ENCODE measurements at places on chromosomes 11 and 22. TPM values are rescaled to one million over a fixed set of nuclear protein-coding genes. Genes with fewer than 3 reads are reported as not detected.

The UPK3A gene
- polyA plus RNA-seq, result not detected

DNA sequence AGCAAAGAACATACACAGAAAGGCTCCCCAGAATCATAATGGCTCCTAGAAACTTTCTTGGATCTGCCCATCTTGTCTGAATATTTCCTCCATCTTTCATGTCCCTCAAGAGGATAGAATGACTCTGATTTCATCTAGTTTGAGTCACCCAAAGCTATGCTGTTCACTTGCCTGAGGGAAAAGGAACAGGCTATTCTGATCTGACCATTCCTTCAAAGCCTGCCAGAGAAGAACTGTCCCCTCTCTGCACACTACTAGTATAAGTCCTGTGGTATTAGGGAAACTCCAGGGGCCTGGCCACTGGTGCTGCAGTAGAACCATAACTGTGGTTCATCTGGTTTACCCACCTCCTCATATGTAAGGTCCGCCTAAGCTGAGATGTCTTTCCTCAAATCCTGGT is 2.4 kb upstream of the PATE1 start:
- H3K27ac ChIP-seq, result no peak overlapping the region
- H3K27me3 ChIP-seq, result peaks cover 11% of the 10 kb centered on the region
- no peak overlapping the region for H3K4me3 ChIP-seq
- DNase-seq, result no peak
- no peaks in the 10 kb centered on the region for H3K4me1 ChIP-seq

GRCh38 chr11:33874433-33874832 is 17.4 kb downstream of the LMO2 start:
- peaks cover 7% of the 10 kb centered on the region for H3K4me1 ChIP-seq
- H3K4me3 ChIP-seq, result no peak overlapping the region
- H3K36me3 ChIP-seq, result no peaks in the 10 kb centered on the region
- no peak overlapping the region for H3K27ac ChIP-seq
- peaks cover 55% of the 10 kb centered on the region for H3K27me3 ChIP-seq

DNA sequence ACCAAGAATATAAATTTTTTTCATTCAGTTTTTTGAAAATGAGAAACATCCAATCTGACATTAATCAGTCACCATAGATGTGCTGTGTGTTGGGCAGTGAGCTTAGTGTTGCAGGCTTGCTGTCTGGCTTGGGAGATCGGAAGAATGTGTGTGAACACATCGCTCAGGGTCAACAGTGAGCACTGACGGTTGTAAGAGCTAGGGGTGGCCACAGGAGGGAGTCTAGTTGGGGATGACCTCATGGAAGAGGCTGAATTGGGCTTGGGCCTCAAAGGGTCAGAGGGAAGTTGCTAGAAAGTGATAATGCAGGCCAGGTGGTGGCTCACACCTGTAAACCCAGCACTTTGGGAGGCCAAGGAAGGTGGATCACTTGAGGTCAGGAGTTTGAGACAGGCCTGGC is 375.4 kb downstream of the DDX10 start:
- no peaks in the 10 kb centered on the region for H3K36me3 ChIP-seq
- no peak overlapping the region for H3K27ac ChIP-seq
- H3K4me3 ChIP-seq, result no peak overlapping the region
- DNase-seq, result peak; percentile 4
- no peaks in the 10 kb centered on the region for H3K27me3 ChIP-seq
- H3K4me1 ChIP-seq, result peaks cover 37% of the 10 kb centered on the region

- no peak overlapping the region for H3K4me3 ChIP-seq
- H3K27me3 ChIP-seq, result no peaks in the 10 kb centered on the region
- H3K36me3 ChIP-seq, result no peaks in the 10 kb centered on the region
Measured at GRCh38 chr11:2213384-2213842, 41.8 kb upstream of the TH start.

The TST gene
- 47.6 TPM for polyA plus RNA-seq

- H3K27ac ChIP-seq, result no peak overlapping the region
- DNase-seq, result no peak
- H3K4me3 ChIP-seq, result no peak overlapping the region
- H3K27me3 ChIP-seq, result no peaks in the 10 kb centered on the region
- no peaks in the 10 kb centered on the region for H3K4me1 ChIP-seq
Measured at GRCh38 chr11:77233011-77233410, 68.5 kb downstream of the GDPD4 start.

DNA sequence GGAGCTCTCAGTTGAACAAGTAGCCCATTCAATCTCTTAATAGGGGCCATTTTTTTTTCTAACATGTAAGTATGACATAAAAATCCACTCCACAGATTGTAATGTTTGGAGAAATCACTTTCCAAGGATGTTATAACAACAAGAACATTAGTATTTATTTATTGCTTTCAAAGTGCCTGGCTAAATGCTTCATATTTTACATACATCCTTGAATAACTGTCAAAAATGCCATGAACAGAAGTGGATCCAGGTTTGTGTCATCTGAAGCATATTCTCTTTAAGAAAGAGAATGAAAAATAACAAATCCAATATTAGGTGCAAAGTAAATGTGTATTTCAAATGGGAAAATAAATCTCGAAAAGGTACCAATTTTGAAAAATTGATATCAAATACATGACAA is 344.0 kb upstream of the FAT3 start:
- H3K27me3 ChIP-seq, result no peaks in the 10 kb centered on the region
- no peak overlapping the region for H3K27ac ChIP-seq
- H3K36me3 ChIP-seq, result no peaks in the 10 kb centered on the region
- H3K4me1 ChIP-seq, result no peaks in the 10 kb centered on the region

DNA sequence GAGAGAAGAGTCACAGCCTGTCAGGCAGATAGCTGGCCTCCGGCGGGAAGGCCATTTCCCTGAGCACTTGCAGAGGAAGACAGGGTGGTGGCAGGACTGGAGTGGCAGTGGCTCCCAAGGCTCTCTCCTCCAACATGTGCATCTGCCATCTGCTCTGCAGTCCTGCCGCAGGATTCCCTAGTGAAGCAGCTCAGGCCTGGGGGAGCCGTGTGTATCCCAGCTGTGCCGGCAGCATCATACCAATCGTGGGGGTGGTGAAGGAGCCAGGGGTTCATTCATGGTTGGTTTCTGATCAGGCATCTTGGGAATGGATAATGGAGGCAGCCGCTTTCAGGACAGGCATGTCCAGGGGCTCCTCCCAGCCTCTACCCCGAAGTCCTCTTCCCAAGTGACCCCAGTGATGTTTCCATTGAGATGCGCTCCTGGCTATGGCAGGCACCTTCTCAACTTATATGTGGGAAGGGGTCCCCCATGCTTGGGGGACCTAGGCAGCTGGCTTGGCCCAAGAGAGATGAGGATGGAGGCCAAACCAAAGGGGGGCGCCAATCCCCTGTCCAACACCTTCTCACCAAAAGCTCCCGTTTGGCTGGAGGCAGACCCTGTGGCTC is 6.1 kb downstream of the TAGLN start:
- DNase-seq, result no peak
- H3K36me3 ChIP-seq, result no peaks in the 10 kb centered on the region
- peaks cover 7% of the 10 kb centered on the region for H3K4me1 ChIP-seq
- no peak overlapping the region for H3K4me3 ChIP-seq
- no peak overlapping the region for H3K27ac ChIP-seq
- H3K27me3 ChIP-seq, result no peaks in the 10 kb centered on the region

- H3K36me3 ChIP-seq, result no peaks in the 10 kb centered on the region
- DNase-seq, result no peak
- H3K4me1 ChIP-seq, result peaks cover 11% of the 10 kb centered on the region
Measured at GRCh38 chr11:102829316-102830000, 14.0 kb downstream of the MMP3 start.

The PRG3 gene
- not detected for polyA plus RNA-seq

The SEC14L3 gene
- polyA plus RNA-seq, result not detected

The SRRD gene
- polyA plus RNA-seq, result 18.0 TPM

All from SK-N-SH (cell line).